ENCODE measurements at places on chromosomes 12 and 14.

DNA sequence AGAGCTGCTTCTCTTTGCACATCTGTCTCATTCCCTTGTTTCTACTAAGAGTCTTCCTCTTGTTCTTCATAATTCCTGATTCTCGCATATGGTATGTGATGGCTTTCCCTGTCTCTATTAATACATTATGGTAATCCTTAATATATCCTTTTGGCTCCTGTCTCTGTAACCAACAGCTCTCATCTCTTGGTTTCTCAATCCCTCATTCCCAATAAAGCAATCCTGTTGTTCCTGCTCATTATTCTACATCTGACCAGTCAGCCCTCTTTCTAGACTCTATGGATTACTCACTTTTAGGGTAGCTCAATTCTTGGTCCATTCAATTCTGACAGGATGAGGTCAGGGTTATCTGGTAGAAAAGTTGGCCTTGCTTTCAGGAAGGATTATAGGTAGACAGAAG is 349.9 kb downstream of the LRIG3 start:
- DNase-seq: no peak

DNA sequence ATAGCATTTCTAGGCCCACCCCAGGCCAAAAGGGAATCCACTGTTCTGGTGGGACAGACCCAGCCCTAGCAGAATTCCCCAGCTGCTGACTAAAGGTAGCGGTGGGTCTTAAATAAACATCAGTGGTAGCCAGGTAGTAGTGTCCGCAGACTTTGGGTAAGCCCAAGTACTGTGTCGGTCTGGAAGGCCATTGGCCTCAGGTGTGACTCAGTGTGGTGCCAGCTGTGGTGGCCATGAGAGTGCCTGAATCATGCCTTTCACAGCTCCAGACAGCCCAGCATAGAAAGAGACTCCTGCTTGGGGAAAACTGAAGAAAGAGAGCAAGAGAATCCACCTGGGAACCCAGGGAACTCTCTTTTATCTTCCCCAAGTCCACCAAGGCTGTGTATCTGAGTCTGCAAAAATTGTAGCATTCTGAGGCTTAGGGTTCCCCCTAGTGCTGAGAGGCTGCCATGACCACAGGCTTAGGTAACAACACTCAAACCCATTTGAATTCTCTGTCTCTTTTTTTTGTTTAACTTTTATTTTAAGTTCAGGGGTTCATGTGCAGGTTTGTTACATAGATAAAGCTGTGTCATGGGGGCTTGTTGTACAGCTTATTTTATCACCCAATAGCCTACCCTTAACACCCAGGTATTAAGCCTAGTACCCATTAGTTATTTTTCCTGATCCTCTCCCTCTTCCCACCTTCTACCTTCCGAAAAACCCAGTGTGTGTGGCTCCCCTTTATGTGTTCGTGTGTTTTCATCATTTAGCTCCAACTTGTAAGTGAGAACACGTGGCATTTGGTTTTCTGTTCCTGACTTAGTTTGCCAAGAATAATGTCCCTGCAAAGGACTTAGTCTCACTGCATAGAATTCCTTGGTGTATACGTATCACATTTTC is 16.7 kb upstream of the CD163L1 start:
- DNase-seq: peak; percentile 57

GRCh38 chr12:12123036-12123604 is 52.4 kb downstream of the BCL2L14 start:
- no peak for DNase-seq

- DNase-seq: no peak
Measured at GRCh38 chr12:12718853-12719252, 1.7 kb downstream of the CDKN1B start.

GRCh38 chr14:46053221-46053620 is 598.4 kb downstream of the RPL10L start:
- no peak for DNase-seq

DNA sequence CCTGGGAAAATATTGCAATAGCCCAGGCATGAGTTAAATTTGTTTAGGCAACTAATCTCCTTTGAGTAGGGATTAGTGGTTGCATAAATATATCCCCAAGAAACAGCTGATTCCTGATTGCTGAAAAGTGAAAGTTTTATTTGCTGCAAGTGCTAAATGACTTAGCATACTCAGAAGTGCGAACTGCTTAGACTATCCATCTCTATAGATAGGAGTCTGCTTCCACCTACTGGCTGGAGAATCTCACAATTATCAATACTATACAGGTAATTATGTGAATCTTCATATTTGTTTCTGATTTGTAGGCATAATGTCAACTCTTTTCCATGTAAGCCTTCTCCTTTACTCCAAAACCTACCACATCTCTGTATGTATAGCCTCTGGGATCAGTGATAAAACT is 12.0 kb upstream of the SLCO1B3 start:
- no peak for DNase-seq

GRCh38 chr12:42584651-42585111 is 4.9 kb downstream of the PRICKLE1 start:
- no peak for DNase-seq

DNA sequence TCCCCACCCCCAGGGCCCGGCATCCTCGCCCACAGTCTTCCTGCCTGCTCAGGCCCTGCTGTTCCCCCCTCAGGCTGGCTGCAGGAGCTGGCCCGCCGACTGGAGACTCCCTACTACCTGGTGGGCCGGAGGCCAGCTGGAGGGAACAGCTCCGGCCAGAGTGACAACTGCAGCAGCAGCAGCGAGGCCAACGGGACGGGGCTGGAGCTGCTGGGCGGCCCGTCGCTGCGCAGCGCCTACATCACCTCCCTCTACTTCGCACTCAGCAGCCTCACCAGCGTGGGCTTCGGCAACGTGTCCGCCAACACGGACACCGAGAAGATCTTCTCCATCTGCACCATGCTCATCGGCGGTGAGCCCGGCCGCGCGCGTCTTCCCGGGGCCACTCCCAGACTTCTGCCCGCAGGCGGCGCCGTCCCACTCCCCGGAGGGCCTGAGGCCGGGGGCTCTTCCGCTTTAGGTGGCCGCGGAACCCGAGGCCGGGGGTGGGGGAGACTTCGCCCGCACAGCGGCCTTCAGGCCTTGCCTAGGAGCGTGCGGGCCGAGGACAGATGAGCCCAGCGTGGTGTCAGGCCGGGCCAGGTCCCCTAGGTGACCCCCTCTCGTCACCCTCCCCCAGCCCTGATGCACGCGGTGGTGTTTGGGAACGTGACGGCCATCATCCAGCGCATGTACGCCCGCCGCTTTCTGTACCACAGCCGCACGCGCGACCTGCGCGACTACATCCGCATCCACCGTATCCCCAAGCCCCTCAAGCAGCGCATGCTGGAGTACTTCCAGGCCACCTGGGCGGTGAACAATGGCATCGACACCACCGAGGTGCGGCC is 10.2 kb downstream of the KCNH3 start:
- DNase-seq: peak; percentile 27

GRCh38 chr12:77152623-77153193 is 87.3 kb upstream of the E2F7 start:
- no peak for DNase-seq

- no peak for DNase-seq
Measured at GRCh38 chr14:58200480-58200841, 512 bp downstream of the ACTR10 start.

Data from activated gamma-delta T cell treated with Interleukin-2 at 50 U/mL for 16 hours (primary cell).